Renal pelvis (tissue), 12 donors: ENCODE measurements at places on chromosomes 2 and 18.

DNA sequence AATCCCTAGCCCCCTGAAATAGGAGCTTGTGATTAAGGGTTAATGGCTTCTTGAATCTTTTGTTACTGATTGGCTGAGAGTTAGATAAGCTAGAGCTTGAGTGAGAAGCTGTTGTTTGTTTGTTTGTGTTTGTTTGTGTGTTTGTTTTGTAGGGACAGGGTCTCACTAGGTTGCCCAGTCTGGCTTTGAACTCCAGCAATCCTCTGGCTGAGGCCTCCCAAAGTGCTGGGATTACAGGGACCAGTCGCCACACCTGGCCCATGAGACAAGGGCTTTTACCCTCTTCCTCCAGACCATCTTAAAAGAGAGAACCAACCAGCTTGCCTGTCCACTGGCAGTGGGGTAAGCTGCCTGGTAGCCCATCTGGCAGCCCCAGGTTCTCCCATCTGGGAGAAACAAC, 58.1 kb downstream of the SH2D6 start:
- no peak for DNase-seq

GRCh38 chr18:74935434-74935833, 273.5 kb downstream of the PTGR3 start:
- DNase-seq, result no peak

DNA sequence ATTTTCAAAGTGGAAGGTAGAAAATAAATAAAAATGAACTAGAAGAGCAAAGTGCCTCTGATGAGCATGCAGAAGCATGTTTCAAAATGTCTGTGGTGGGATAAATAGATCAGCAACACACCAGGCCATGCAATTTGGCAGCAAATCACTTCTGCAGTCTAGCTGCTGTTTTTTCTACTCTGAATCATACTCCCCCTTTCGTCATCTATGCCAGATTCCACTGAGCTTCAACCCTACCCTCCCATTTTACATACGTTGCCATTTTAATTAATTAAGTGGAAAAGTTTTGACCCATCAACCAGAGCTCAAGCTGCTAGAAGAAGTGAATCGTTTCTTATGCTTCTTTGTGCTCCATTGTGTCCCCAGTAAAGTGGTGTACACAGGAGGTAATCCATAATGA, 79.3 kb downstream of the NRXN1 start:
- no peak for DNase-seq

GRCh38 chr2:239245107-239245506, 155.7 kb downstream of the HDAC4 start:
- DNase-seq, result no peak

DNA sequence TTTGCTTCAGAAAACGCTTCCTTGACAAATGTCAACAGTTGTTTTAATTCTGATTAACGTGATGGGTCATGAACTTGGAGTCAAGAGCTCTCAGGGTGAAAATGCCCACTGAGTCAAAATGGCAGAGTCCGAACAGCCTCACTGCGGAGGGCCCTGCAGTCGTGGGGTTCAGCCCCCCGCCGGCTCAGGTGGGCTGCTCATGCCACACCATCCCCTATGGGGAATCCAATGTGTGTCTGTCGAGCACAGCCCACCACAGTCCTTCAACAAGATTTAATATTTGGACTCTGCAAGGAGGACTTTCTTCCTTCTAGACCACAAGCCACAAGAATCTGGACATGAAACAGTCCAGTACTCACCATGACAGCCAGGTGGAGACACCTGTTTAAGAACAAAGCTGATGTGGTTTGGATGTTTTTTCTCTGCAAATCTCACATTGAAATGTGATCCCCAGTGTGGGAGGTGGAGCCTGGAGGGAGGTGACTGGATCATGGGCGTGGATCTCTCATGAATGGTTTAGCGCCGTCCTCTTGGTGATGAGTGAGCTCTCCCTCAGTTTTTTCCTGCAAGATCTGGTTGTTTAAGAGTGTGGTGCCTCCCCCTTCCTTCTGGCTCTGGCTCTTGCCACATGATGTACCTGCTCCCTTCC, 201.0 kb downstream of the NDUFA10 start:
- DNase-seq, result peak; percentile 78

- no peak for DNase-seq
These were observed 47.1 kb downstream of the KCMF1 start for GRCh38 chr2:85018049-85018447.

GRCh38 chr2:98747888-98748287, 17.0 kb upstream of the MGAT4A start:
- no peak for DNase-seq

DNA sequence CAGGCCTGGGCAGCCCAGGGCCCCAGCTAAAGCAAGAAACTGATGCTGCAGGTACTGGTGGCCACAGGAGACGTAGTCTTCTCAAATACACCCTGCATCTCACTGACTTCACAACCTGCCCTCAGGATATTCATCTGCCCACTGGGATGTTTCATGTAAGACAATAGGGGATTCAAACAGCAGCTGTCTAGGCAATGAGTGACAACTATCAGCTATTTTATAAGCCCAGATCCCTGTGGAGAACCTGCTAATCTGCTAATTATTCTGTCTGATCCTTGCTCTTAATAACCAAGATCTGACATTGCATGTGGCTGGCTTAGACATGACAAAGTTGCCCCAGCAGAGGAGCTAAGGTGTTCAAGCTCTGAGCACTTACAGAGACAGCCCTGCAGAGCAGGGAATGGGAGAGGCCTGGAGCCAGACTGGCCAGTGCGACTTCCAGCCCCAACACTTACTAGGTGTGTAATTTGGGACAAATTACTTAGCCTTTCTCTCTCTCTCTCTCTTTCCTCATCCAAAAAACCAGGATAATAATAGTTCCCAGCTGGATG, 28.6 kb downstream of the SIGLEC15 start:
- DNase-seq, result no peak

DNA sequence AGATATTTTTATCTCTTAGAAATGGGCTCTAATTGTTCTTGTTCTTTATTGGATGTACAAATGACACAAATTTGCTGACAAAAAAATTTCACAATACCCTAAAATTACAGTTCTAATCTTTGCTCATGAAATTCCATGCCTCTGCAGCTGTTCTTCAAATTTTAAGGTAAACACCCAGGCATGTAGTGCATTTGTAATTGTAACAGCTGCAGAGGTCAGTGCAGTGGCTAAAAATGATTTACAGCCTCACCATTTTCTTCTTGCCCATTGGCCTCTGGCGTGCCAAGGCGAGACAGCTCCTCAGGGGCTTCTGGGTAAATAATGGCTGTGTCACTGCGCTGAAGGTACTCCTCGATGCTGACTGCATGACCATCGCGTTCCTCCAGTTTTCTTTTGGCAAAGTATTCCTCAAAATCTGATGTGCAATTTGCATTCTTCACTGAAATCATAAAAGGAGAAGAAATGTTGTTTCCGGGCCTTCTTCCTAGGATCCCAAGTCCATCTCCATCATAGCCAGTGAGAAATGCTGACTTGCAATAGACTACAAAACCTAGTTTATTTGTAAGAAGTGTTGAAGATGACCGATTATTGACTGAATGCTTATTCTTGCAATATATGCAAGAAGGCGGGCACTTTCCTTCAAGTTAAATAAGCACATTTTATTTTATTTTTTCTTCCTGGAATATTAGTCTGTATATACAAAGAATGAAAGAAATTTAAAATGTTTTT, 115.2 kb downstream of the ZEB2 start:
- no peak for DNase-seq
